ENCODE measurements at places on chromosomes 6 and 20.

DNA sequence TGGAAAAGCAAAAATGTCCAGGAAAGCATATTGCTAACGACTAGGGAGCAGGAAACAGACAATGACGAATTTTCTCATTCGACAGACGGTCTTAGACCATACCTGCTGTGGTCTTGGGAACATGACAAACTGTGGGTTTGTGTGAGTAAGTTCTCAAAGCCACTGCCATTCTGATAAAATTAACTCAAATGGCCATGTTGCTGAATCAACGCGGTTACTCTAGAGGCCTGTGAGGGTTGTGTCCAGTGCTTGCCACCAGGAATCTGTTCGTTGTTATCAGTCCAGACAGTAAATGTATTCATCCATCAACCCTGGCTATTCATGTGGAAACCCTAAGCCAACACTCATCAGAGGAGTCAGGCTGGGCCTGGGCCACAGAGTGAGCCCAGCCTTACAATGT lies 124.3 kb downstream of the MYLK4 start:
- no peak overlapping the region for H3K4me3 ChIP-seq
- peaks cover 6% of the 10 kb centered on the region for H3K27me3 ChIP-seq
- no peak overlapping the region for H3K27ac ChIP-seq

- H3K27me3 ChIP-seq = no peaks in the 10 kb centered on the region
- H3K4me3 ChIP-seq = no peak overlapping the region
- DNase-seq = peak; percentile 43
- peaks cover 61% of the 10 kb centered on the region for H3K36me3 ChIP-seq
Observed at GRCh38 chr6:106547601-106548453, 81.5 kb downstream of the RTN4IP1 start.

GRCh38 chr6:108312605-108313004 lies 17.8 kb downstream of the AFG1L start:
- no peak overlapping the region for H3K27ac ChIP-seq
- no peaks in the 10 kb centered on the region for H3K27me3 ChIP-seq
- H3K4me1 ChIP-seq = no peaks in the 10 kb centered on the region
- H3K4me3 ChIP-seq = no peak overlapping the region

DNA sequence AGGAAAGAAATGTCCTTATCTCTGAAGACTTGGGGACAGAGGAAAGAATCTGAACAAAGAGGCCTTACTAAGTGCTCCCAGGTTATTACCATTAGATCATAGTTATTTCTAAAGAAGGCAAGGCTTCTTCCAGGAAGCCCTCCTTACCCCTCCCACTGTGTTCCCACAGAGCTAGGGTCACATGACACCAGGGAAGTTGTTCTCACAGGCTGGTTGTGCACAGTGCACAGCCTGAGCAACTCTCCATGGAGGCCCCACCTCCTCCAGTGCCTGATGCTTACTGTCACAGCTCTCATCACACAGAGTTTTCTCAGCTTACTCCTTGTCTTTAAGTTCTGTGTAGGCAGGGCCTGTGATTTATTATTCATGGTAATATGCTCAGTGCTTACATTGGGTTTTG lies 68.9 kb upstream of the SCGN start:
- H3K36me3 ChIP-seq = no peaks in the 10 kb centered on the region
- H3K27ac ChIP-seq = no peak overlapping the region
- H3K4me1 ChIP-seq = peaks cover 8% of the 10 kb centered on the region
- DNase-seq = peak; percentile 24

DNA sequence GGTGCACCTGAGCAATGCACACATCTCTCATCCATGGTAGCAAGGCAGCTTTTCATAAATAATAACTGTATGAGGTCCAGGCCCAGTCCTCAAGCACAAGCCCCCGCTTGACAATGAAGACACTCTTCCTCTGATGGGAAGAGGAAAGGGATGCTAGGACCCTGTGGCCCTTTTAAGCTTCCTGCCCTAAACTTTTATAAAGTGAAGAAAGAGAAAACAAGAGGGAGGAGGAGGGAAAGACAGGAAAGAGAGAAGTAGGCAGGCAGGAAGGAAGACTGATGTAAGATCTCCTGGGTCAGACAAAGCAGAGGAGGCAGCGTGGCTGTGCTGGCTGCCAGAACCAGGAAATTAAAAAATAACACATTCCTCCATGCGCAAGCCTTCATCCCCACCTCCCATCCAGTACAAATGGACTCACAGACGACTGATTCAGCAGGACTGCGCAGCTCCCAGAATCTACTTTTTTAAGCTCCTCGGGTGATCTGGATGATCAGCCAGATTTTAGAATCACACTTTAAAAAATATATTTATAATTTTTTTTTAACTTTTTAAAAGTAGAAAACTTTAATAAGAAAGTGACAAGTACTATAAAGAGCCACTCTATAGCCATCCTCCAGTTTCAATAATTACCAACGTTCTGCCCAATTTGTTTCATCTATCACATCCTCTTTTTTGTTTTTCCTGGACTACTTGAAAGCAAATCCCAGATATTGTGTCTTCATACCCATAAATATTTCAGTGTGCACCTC lies 16.5 kb downstream of the TNFAIP3 start:
- peak; percentile 59 for DNase-seq
- H3K4me3 ChIP-seq = peak overlapping the region; percentile 2
- peak overlapping the region; percentile 93 for H3K27ac ChIP-seq

- peaks cover 19% of the 10 kb centered on the region for H3K4me1 ChIP-seq
- H3K27me3 ChIP-seq = no peaks in the 10 kb centered on the region
- peak overlapping the region; percentile 87 for H3K27ac ChIP-seq
- H3K4me3 ChIP-seq = peak overlapping the region; percentile 66
- H3K36me3 ChIP-seq = no peaks in the 10 kb centered on the region
Observed at GRCh38 chr6:139262519-139263300, 29.1 kb downstream of the TXLNB start.

DNA sequence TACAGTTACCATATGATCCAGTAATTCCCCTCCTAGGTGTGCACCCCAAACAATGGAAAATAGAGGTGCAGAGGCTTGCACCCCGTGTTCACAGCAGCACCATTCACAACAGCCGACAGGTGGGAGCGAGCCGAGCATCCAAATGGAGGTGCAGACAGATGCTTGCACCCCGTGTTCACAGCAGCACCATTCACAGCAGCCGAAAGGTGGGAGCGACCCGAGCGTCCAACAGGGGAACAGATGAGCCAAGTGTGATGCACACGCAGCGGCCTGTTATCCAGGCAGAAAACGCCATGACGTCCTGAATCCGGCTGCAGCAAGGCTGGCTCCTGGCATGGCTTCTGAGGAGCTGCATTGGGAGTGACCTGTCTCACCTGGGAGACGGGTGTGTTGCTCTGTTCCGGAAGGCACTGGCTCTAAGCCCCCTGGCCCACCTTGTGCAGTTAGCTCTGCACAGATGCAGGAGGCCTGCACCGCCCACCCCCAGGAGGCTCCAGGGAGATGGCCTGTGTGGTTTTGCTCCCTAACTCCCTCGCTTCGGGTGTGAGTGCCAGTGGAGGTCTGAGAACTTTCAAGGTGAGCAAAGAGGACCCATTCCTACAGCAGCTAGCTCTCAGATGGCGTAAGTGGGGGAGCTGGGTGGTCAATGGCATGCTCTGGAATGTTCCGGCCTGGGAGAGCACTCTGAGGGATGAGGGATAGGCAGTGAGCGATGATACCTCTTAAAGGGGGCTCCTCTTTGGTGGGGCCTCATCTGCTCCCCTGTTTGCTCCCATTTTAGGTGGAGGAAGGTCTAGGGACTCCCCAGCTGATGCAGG lies 47.8 kb upstream of the FRMD1 start:
- H3K4me1 ChIP-seq = no peaks in the 10 kb centered on the region
- no peak overlapping the region for H3K4me3 ChIP-seq
- H3K27ac ChIP-seq = no peak overlapping the region
- no peaks in the 10 kb centered on the region for H3K36me3 ChIP-seq

GRCh38 chr6:1328129-1328800 lies 16.4 kb downstream of the FOXQ1 start:
- H3K36me3 ChIP-seq = no peaks in the 10 kb centered on the region
- H3K27me3 ChIP-seq = peaks cover 21% of the 10 kb centered on the region
- no peak overlapping the region for H3K27ac ChIP-seq
- H3K4me1 ChIP-seq = no peaks in the 10 kb centered on the region

DNA sequence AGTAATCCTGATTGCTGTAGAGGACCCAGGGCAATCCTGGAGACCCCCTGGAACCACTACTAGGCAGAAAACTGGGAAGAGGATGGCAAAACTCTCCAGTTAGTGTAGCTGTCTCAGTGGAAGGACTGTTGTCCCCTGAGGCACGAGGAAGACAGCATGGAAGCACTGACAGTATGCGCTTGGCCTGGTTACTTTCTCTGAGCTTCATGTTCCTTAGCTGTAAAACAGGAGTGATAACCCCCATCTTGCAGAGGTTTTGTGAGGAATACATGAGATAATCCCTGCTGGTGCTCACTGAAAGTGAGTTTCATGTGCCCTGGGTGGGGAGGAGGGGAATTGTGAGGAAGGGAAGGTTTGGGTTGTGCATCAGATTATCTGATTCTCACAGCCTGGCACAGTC lies 3.2 kb downstream of the NT5E start:
- H3K36me3 ChIP-seq = peaks cover 17% of the 10 kb centered on the region
- peak overlapping the region; percentile 96 for H3K27ac ChIP-seq
- no peak for DNase-seq

- peaks cover 28% of the 10 kb centered on the region for H3K36me3 ChIP-seq
- no peaks in the 10 kb centered on the region for H3K27me3 ChIP-seq
- H3K27ac ChIP-seq = no peak overlapping the region
- no peak overlapping the region for H3K4me3 ChIP-seq
Observed at GRCh38 chr6:30832864-30833263, 51.5 kb upstream of the DDR1 start.

- H3K4me1 ChIP-seq = no peaks in the 10 kb centered on the region
- H3K27ac ChIP-seq = no peak overlapping the region
- no peak for DNase-seq
- no peaks in the 10 kb centered on the region for H3K27me3 ChIP-seq
- H3K4me3 ChIP-seq = no peak overlapping the region
- H3K36me3 ChIP-seq = no peaks in the 10 kb centered on the region
Observed at GRCh38 chr20:23666698-23667097, 22.1 kb downstream of the CST4 start.

DNA sequence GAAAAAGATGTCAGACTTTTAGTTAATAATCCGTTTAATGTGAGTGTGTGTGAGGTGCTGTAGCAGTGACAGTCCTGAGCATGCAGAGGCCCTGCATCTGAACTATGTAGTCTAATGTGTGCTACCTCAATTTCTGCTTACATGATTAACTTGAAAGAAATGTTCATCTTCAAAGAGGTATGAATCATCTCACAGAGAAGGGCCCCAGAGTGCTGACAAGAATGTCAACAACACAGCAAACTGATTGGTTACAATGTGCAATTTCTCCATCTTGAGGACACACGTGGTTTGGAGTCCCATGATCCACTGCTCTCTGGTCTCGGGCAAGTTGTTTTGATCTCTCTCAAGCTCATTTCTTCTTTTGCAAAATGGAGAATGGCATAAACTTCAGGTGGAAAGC lies 61.7 kb upstream of the EMILIN3 start:
- peaks cover 27% of the 10 kb centered on the region for H3K4me1 ChIP-seq
- H3K27me3 ChIP-seq = no peaks in the 10 kb centered on the region
- H3K4me3 ChIP-seq = no peak overlapping the region
- peak overlapping the region; percentile 85 for H3K27ac ChIP-seq
- peak; percentile 63 for DNase-seq

GRCh38 chr20:44309763-44310663 lies 989 bp downstream of the FITM2 start:
- H3K36me3 ChIP-seq = peaks cover 8% of the 10 kb centered on the region
- H3K27me3 ChIP-seq = no peaks in the 10 kb centered on the region

Data from activated CD8-positive, alpha-beta T cell treated with anti-CD3 and anti-CD28 coated beads for 36 hours (primary cell).